ENCODE measurements at places on chromosomes 5 and 9.

DNA sequence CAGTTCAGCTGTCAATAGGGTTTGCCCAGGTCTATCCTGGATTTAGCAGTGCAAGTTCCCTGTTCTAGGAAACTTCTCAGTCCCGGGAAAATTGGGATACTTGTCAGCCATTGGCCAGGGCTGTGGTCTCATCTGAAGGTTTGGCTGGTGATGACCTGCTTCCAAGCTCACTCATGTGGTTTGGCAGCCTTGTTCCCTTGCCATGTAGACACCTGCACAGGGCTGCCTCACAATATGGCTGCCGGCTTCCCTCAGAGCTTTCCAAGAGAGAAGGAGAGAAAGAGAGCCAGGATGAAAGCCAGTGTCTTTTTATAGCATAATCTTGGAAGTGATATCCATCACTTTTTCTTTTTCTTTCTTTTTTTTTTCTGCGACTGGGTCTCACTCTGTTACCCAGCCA is 37.7 kb upstream of the HMCN2 start:
- no peak for DNase-seq

GRCh38 chr5:32504989-32505596 is 60.6 kb upstream of the ZFR start:
- DNase-seq = no peak

DNA sequence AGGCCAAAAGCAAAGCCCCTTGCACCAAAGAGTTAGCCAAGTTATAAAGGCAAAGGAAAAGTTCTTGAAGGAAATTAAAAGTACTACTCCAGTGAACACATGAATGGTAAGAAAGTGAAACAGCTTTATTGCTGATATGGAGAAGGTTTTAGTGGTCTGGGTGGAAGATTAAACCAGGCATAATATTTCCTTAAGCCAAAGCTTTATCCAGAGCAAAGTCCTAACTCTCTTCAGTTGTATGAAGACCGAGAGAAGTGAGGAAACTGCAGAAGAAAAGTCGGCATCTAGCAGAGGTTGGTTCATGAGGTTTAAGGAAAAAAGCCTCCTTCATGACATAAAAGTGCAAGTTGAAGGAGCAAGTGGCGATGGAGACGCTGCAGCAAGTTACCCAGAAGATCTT is 3.1 kb upstream of the NUDT12 start:
- DNase-seq = no peak

DNA sequence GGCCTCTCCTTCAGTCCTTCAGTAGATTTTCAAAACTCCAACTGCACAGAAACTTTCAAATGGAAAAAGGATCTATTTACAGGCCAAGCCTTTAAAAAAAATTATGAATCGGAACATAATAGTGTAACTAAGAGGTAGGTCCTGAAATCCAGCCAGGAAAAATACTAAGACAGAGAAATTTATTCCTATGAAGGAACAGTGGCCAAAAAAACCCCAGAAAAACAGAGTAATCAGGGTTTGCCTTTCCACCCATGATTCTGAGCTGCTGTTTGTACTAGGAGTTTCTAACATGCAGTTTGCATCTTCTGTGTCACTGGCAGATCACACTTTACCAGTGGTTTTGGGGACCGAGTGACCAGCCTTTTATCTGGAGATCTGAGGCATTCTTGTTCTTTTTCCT is 93.1 kb upstream of the TMED7 start:
- no peak for DNase-seq

- no peak for DNase-seq
Measured at GRCh38 chr9:110027671-110028081, 180.3 kb downstream of the C9orf152 start.

Data from stimulated activated CD8-positive, alpha-beta memory T cell treated with anti-CD3 and anti-CD28 coated beads, Interleukin-7, amount 100 ng/mL, for 24 hours (primary cell).